ENCODE measurements at places on chromosomes 2 and 18.

DNA sequence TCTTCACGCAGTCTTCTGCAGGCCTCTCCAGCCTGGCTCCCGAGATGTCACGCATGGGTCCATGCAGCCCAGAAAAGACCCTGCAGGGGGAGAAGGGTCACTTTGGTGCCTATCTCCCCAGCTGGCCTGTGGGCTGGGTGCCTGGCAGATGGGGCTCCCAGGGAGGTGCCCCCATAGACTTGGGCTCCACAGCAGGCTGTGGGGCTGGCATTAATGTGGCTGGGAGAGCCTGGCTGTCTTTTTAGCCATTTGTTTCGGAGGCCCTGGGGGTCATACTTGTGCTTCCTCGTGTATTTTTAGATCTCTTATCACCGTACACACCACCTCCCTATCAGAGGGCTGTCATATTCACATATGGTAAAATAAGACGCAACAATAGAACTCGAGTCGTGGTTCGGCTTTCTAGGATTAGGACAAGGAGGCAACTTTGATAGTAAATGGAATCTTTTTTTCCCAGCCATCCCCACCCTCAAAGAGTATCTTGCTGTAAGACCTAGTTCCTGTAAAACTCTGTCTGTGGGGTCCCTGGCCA lies 74.5 kb downstream of the LRRFIP1 start:
- no peak for DNase-seq

DNA sequence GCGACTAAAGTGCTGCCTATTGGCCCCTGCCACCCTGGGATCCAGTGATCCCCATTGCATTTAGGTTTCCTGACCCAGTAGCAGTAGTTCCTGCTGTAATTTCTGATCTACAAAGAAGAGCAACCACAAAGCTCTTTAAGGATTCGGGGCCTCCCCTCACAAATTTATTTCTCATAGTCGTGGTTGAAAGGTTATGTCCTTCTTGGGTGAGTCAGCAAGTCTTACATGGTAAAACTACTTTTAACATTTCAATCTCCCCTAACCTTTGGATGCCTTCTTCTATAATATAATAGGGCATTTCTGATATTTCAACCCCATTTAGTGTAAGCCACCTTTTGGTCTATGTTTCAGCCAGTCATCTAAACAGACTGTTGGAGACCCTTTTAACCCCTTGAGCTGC lies 14.9 kb downstream of the PIKFYVE start:
- DNase-seq, result no peak

DNA sequence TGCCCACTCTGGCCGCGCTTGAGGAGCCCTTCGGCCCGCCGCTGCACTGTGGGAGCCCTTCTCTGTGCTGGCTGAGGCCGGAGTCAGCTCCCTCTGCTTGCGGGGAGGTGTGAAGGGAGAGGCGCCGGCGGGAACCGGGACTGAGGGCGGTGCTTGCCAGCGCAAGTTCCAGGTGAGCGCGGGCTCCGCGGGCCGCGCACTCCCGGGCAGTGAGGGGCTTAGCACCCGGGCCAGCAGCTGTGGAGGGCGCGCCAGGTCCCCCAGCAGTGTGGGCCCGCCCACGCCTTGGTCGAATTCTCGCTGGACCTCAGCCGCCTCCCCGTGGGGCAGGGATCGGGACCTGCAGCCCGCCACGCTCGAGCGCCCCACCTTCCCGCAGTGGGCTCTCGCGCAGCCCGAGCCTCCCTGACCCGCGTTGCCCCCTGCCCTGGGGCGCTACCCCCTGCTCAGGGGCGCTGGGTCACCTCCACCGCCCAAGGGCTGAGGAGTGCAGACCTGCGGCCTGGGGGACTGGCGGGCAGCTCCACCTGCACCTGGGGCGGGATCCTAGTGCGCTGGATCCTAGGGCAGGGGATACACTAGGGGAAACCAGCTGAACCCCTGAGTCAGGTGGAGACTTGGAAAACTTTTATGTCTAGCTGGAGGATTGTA lies 97.3 kb downstream of the CD8B2 start:
- no peak for DNase-seq

DNA sequence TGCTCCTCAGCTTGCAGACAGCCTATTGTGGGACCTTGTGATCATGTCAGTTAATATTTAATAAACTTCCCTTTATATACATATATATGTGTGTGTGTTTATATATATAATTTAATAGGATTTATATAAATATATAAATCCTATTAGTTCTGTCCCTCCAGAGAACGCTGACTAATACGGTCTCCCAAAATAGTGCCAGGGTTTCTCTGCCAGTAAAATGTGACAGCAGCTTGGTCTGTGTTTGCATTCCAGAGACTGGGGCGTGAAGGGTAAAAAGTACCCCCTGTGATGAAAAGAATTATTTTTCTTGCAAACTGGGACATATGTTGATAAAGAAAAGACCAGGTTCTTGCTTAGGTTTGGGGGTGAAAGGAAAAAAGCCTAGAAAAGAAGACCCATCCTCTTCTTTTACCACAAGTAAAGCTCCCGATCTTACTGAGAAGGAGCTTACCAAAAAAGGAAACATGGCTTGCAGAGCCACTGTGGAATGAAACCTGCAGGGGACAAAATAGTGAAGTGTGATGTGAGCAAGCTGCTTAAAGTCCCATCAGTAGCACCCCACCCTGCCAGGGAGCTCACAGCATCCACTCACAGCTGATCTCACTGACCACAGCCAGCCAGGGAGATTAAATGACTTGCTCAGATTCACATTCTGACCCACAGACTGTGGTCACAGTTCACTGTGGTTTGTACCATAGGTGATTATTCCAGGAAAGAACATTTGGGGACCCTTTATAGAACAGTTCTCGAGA lies 110.9 kb upstream of the RMP24 start:
- DNase-seq, result peak; percentile 33

DNA sequence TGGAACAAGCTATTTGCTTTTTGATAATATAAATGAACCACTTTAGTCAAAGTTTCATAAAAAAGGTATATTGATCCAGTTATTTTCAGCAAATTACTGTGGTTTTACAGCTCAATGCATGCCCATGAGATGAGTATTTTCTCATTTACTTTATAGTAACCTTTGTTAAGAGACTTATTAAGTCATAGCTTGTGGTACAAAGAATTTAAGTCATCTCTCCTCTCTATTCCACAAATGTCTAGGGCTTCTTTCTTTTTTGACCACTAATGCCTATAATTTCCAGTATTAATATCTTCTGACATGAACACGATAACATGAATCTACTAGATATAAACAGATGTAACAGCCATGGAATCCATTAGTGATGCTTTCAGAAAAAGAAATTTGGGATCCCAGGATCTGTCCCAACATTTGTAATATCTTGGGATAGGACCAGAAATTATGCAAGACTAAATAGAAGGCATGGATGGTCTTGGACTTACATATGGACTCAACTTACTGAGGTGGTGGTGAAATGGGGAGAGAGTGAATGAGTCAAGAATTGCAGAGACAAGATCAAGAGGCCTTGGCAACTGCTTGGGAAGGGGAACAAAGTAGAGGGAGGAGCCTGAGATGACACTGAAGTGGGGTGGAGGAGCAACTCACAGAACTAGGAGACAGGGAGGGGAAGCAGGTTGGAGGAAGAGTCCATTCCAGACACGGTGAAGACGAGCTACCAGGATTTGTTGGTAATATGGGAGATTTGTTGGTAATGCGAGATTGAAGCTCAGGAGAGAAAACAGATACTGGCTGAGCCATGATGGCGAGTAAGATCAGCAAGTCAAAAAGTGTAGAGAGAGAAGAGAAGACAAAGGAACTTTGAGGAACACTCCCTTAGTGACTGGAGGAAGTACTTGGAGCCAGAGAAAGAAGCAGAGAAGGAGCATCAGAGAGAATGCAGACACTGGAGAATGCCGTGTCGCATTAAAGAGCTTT lies 42.4 kb upstream of the KDM3A start:
- no peak for DNase-seq

- no peak for DNase-seq
Measured at GRCh38 chr2:240648650-240649275, 23.5 kb downstream of the GPR35 start.

DNA sequence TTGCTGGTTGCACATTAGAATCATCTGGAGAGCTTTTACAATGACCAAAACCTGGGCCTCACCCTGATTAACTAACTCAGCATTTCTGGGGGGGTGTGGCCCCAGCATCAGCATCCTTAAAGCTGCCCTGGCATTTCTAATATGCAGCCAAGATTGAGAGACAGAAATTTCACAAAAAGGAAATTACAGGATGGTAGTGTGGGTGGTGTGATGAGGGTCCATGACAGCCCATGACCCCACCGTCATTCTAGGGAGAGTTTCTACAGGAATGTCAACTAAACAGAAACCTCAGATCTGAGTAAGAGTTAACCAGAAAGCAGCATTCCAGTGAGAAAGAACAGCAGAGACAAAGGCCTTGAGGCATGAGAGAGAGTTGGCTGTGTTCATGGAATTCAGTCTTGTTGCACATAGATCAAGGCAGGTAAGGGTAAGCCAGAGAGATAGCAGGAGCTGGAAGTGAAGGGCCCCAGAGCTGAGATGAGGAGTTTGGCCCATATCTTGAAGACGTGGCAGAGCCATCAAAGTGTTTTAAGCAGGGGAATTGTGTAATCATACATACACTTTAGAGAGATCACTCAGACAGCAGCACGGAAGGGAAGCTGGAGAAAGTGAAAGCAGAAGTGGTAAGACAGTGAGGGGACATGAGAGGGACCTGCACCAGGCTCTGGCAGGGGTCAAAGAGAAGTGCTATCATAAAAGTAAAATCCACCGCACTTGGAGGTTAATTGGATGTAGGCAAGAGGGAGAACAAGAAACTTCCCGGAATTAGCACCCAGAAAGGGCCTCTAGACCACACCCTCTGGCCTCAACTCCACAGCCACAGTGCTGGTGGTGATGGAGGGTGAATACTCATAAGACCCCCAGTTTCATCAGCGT lies 7.8 kb upstream of the TRABD2A start:
- peak; percentile 70 for DNase-seq

DNA sequence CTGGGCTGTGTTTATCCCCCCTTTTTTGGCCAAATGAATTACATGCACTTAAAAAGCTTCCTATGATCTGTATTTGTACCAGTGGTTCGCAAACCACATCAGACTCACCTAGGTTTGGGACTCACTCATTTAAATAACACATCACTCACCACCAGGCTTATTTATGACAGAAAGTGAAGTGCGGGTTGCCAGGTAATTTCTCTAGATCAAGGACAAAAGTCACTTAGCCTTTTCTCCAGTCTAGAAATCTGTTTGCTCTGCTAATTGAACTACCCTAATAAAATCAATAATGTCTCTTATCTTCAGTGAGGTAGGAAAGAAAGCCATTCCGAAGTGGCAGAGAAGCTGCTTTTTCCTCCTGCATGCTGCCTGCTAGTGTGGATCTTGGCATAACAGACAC lies 88.1 kb upstream of the SLC8A1 start:
- DNase-seq, result no peak

DNA sequence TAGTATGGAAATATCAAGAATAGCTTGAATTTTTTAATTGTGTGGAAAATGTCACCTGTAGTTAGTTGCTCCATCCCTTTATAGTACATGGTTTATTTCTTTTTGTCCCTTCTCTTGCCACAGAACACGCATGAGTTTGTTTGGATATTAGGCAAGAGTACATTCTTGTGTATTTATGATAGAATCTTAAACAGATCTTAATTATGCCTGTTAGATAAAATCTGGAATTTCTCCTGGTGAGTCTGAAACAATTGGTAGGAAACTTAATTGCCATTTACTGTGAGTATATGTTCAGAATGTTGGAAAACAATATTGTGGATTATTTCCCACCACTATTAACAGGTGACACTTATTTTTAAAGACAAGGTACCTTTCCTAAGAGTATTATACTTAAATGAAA lies 30.2 kb upstream of the CABYR start:
- no peak for DNase-seq

- DNase-seq, result no peak
Measured at GRCh38 chr2:72153924-72154323, 6.3 kb upstream of the CYP26B1 start.

GRCh38 chr2:171524018-171524401 lies 1.7 kb downstream of the CYBRD1 start:
- no peak for DNase-seq

DNA sequence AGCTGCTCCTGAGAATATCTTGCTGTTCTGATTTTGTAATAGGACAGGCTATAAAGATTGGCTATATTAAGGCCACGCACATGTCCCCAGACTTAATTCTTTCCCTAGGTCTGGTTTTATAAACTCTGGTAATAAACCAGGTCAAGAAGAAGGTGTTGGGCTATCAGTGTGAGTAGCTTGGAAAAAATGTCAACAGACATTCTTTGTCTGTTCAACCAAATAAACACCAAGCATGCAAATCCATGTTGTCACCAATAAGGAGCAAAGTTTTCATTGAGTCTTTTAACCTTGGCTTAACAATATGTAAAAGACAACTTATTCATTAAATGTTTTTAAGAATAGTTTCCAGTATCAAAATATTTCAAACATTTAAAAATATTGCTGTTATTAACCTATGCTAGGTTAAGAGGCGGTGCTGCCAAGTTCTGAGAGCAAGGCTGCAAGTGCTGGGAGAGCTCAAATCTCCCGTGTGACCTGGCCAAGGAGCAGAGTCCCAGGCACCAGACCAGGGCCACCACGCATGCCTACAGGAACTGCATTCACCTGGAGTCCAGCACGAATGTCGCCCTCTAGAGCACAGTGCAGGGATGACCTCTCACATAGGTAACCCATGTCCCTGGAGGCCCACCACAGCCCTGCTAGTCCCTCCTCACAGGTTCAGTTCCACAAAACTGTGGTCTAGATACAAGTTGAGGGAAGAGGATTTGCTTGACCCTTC lies 120.5 kb upstream of the POU3F3 start:
- DNase-seq, result no peak

DNA sequence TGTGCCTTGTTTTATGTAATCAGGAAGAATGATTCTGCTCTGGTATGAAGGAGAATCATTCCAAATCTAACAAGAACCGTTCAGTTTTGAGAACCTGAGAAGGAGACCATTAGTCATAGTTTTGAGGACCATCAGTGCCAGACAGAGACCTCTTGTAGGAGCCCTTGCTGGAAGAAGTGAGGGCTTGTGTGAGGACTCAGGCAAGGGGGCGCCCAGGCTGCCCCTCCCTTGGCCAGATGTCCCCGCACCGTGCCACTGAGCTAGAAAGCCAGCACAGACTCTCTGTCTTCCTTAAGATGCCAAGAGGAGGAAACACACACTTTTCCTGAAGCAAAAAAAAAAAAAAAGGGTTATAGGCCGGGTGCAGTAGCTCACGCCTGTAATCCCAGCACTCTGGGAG lies 55.7 kb upstream of the SLC39A10 start:
- DNase-seq, result no peak

DNA sequence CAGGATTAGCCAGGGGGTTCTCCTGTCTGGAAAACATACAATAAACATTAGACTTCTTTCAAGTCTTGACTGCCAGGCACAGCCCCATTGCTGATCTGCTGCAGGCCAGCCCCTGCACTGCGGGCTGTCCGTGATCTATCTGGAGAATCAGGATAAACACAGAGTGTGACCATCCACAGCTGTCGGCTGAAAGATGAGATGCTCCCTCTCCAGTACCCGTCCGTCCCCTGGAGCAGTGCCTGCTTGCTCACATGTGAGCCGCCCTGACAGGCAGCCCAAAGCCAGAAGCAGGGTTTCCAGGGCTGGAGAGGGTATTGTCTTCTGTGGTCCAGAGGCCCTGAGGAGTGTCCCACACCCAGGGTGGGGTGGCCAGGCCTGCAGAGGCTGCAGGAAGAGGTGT lies 46.1 kb upstream of the FOSL2 start:
- no peak for DNase-seq

All from GM12878 (cell line).